ENCODE measurements at places on chromosomes 16 and 17.

DNA sequence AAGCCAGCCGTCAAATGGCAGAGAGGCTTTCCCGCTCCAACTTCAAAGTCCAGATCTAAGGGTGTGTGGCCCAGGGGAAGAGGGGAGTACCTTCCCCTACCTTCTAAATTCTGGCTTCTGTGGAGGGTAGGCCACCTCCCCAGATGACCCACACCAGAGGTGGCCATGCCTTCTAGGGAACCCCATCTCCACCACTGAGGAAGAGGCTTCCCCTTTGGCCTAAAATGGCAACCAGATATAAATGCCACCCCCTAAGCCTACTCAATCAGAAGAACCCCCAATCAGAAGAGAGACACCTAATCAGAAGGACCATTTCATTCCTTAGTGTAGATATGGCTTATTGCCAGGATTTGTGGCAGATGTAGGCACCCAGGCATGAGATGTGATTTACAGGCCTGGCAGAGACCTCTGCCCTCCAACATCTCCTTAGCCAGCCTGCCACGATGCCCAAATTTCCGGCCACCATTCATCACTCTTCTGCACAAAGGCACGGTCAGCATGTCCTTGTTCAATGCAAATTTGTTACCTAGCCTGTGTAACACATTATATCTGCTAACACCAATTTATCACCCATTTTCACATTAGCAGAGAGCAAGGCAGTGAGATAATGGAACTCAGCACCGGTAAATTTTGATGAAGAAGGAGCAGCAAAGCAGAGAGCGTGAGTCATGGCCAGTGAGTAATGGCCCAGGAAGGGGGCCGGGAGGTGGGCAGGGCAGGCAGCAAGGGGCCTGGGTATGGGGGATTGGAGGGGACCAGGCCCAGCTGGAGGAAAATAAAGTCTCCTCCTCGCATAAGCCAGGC, 1.2 kb upstream of the MGAT5B start:
- DNase-seq = peak; percentile 76

DNA sequence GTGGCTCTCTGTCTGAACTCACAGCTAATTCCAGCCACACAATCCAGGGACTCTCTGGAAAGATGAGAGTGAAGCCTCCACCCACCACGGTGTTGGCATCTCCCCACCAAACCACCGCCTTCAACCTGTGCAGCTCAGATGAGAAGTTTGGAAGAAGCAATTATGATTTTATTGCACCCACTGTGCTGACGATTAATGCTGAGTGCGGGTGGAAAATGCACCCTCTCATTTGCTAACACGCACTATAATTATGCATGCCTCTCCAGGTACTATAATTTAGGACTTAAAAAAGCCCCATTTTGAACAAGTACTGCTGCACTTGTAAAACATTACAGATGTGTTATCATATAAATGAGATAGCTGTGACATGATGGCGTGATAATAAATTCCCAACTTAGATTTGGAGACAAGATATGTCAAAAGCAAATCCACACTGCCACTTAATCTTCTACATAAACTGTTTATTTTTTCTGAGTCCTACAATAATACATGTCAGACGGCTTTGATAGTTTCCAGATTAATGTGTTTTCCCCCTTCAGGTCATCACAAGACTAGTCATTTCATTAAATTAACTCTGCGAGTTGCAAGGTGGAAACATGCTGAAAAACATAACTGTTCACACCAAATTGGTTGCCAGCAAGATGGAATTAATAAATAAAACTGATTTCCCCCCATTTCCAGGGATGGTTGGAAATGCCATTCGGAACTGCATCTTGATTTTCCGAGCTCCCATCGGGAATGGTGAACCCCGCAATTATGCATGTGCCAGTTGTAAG, 466.5 kb upstream of the MAF start:
- DNase-seq = no peak

DNA sequence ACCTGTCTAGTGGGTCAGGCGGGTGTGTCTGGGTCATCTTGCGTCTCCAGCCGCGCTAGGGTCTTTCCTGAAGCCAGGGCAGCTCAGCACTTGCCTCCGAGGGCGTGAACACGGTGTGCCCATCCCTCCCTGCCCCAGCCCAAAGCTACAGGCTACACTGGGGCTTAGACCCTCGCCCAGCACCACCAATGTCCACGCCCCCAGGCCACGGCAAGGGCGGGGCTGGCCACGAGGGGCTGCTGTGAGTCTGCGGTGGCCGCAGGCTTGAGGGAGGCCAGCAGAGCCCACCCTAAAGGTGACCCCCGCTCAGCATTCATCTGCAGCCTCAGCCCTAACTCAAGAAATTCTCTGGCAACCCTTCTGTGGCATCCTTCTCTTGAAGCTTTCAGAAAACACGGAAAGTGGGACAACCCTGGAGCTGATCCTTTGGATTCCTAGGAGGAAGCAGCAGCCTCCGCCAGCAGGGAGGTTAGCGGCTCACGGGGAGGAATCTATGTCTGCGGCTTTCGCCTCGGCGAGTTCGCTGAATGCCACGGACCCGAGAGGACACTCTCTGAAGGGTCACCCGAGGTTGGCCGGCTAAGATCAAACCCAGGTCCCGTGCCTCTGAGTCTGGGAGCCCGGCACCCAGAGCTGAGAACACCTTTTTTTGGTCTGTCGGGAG, 41.7 kb downstream of the TIMM22 start:
- DNase-seq = no peak

DNA sequence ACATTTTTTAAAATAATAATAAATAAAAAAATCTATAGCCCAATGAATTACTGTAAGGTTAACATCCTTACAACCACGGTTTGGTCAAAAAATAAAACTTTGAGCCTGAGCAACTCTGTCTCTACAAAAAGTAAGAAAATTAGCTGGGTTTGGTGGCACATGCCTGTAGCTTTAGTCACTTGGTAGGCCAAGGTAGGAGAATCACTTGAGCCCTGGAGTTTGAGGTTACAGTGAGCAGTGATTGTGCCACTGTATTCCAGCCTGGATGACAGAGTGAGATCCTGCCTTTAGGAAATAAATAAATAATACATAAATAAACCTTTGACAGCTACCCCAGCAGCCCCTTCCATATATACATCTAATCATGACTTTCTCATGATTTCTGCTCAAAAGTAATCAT, 26.9 kb upstream of the PHAF1 start:
- peak; percentile 47 for DNase-seq

- no peak for DNase-seq
Observed at GRCh38 chr17:34926661-34927060, 34.6 kb downstream of the CCT6B start.

GRCh38 chr17:3750296-3750695, 26.6 kb downstream of the HASPIN start:
- no peak for DNase-seq

DNA sequence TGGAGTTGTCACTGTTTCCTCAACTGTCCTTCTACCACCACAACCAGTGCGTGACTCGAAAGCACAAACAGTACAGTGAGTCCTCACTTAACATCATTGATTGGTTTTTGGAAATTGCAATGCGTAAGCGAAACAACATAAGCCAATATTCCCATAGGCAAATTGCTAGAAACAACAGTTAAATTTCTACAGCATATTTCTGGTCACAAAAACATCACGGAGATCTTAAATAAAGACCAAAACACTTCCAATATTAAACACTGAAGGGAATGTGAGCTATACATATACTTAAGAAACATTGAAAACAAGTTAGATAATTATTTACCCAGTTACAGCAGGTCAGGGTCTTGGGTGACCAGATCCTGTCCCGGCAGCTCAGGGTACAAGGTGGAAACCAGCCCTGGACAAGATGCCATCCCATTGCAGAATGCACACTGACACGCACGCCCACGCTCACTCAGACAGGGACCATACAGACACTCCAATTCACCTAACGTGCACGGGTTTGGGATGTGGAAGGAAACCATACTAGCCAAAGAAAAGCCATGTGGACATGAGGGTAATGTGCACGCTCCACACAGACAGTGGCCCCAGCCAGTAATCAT, 4.7 kb downstream of the SLC13A5 start:
- no peak for DNase-seq

DNA sequence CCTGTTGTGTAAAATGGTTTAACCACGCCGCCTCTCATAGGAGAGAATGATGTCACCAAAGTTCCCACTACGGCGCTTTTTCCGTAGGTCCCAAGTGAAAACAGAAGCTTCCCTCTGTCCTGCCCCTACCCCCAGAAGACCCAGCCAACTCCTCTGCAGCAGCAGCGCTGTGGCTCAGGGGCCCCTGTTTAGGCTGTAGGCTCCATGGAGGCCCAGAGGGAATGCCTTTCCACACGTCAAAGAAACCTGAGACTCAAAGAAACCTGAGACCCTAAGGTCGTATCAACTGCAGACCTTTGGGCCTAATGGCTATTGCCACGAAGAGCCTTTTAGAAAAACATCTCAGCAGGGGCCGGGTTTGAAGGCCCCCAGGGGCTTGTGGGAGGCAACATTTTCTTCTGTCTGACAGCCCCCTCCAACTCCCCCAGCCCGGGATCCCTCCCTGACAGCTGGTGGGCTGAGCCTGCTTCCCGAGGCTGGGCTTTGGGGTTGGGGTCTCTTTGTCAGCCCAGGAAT, 43.1 kb upstream of the MEAK7 start:
- DNase-seq = no peak

DNA sequence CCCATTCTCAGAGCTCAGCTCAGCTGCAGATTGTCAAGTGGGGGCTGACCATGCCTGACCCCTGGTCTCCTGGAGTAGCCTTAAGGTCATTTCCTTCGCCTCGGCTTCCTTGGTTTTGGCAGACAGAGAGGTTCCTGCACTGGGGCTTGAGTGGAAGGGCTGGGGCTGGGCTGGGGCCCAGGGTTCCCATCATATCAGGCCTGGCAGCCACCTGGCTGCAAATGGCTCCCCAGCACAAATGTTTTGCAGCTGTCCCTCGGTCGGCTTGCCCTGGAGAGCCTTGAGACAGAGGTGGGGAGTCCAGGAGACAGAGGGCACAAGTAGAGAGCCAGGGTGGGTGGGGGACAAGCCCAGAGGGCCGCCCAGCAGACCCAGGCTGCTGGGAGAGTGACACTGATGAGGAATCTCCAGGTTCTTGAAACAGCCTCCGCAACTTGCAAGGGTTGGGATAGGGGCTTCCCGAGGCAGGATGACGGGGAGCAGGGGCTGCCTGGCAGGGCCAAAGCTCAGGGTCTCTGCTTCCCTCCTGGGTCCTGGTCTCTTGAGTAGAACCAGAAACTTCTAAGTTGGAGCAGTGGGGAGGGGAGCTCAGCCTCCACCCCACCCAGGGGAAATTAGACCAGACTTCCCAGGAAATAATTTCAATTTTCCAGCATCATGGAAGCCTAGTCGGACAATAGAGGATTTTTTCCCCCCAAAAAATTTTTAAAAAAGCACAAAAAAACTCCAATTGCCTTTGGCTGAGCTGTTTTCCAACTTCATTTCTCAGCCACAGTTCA, 19.3 kb downstream of the IGFBP4 start:
- no peak for DNase-seq

GRCh38 chr16:49854188-49854795, 1.6 kb downstream of the ZNF423 start:
- peak; percentile 20 for DNase-seq

DNA sequence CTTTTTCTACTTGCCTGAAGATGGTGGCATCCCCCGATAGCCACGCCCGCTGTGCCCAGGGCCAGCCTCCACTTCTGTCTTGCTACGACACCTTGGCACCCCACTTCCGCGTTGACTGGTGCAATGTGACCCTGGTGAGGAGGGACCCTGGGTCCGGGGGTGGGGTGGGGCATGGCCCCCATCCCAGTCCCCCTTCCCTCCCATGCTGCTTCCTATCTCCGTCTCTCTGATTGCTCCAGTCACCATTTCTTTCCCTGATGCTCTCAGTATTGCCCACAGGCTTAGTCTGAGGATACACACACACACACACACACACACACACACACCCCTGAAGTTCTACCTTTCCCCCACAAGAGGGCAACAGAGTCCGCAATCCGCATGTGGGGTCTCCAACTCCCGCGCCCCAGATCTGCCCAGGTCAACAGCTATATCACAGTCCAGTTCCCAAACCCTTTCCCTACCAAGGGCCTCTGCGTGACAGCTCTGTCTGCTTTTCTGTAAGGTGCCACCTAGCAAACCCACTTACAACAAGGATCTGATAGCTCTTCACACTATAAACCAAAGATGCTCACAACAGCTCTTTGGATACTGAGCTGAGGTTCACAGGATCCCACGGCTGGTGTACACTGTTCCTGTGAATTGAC, 3.4 kb downstream of the SGCA start:
- DNase-seq = peak; percentile 68

- DNase-seq = peak; percentile 76
Observed at GRCh38 chr17:12789481-12790248, at the start of gene ARHGAP44. TSS of gene ARHGAP44 (plus strand) at chr17:12789498. CDS start at chr17:12789839, 341 bp downstream.

DNA sequence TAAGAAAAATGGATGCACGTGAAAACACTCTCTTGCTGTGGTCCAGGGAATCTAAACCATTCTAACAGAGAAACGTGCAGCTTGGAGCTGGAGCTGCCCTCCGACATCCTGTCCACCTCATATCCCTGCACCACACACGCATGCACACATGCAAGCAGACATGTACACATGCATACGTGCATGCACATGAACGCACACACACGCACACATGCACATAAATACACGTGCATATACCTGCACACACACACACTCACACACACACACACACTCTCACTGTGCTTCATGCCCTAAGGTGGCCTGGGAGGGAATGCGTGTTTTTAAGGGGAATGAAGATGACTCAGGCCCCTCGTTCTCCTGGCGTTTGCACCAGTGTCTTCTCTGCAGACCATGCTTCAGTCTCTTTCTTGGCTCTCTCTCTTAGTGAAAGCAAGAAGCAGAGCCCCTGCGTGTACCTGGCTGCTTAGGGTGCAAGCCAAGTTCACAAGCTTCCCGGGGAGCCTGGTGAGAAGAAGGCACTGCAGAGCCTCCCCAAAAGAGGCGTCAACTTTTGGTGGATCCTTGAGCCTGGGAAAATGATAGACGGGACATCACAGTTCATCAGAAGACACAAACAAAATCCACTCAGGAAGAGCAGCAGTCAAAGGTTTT, 72.8 kb downstream of the GOSR1 start:
- DNase-seq = no peak

DNA sequence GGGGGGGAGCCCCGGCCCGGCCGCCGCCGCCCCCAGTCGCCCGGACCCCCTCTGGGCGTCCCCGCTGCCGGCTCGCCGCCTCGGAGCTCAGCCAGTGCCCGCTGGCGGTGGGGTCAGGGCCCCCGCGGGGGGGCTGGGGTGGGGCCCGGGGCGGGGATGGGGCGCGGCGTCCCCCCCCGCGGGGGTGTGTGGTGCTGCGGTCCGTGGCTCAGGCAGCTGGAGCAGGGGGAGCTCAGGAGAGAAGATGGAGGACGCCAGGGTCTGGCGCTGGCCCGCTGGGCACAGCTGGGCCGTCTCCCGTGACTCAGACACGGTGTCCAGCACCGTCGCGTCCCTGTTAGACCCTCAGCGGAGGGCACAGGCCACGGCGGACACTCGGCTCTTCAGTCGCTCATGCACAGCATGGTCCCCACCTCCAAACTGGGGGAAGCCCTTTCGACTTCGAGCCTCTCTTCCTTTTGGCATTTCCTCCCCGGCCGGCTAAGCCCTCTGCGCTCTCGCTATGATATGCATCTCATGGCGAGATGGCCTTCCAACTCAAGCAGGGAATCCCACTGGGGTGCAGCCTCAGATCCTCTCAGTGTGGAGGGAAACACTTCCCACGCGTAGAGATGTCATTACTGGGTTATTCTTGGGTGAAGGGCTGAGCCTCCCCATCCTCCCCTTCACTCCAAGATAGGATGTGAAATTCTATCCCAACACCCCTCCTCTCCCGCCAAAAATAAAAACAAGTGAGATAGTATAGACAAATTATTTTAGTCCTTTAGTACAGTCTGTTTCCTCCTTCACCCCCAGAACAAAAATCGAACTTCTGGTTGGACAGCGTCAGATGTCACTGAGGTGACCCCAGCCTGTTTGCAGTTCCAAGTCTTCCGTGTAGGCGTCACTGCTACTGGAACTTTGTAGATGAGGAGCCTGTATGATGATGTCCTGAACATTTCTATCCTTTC, 522 bp upstream of the VEZF1 start:
- DNase-seq = peak; percentile 84
